Uterus (tissue), 4 donors: ENCODE measurements at places on chromosomes 7 and 10.

DNA sequence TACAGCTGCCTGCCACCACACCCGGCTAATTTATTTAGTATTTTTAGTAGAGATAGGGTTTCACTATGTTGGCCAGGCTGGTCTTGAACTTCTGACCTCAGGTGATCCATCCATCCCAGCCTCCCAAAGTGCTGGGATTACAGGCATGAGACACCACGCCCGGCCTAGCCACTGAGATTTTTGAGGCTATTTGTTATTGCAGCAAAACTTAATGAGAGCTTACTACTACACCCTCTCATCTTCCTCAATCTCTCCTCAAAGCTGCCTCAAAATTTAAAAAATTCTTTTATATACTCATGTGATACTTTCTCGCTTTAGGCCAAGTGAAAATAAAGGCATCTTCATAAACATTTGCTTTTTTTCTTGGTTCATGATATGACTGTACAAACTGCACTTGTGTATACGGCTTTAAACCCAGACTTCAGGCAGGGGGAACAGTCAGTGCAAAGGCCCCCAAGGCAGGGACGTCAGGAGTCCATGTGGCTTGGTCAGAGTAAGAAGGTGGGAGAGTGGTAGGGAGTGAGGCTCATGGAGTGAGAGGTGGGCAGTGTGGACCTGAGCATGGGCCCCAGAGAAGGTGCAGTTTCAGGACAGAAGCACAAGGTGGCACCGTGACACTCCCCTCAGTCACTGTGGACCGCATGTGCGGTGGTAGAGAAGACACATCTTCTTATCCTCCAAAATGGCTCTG is 55.5 kb downstream of the SYPL1 start:
- peak; percentile 79 for DNase-seq

DNA sequence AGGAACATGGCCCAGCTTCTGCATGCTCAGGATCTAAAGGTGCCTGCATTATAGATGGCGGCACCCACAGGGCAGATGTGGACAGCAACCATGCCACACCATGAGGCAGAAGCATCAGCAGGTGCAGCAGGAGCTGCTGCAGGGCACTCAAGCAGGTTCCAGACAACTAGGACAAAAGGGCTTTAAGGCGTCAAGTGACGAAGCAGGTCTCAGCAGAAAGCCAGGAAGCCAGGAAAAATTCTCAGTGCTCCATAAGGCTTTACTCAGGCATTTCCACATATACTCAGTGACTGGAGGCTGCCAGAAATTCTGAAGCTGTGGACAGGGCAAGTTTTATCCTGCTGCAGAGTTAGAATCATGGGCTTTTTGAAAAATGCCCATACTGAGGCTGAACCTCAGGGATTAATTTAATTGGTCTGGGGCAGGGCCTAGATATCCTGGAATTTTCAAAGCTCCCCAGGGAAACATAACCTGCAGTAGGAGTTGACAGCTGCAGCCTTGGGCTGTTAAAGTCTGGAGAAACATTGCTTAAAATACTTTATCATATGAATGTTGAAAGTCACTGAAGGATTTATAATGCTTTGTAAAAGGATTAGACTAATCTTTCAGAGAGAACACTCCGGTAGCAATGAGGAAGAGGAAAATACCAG is 68.1 kb upstream of the RNF148 start:
- no peak for DNase-seq

DNA sequence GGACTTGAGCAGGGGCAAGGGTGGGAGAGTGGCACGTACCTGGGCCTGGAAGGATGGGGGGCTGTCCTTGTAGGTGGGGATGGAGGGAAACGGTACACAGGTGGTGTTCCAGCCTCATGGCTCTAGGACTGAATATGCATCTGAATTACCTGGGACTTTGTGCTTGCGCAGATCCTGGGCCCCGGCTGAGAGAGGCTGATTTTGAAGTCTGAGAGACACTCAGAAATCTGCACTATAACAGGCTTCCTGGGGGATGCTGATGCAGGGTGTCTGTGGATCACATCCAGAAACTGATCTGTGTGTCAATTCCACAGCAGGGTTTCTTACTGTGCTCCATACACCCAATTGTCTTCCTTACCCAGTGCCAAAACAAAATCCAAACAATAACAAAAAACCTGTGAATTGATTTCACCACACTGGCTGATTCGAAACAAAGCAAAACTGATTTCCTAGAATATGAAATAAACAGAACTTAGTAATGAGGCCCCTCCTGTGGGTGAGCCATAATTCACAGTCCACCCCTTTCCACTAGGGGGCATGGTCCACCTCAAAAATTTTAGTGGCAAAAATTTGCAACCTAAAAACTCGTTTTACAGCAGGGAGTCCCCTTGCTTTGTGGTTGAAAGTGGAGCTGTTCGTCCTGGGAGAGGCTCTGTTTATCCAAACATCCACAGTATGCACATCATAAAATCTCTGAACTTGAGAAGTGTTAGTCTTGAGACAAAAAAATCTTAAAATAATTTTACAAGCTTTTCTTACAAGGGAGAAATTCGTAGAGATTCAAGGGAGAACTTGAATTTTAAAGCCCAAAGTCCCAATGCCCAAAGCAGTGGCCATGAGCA is 32.0 kb upstream of the PLEKHA1 start:
- DNase-seq: peak; percentile 44

GRCh38 chr7:92783260-92784201 is 52.8 kb downstream of the CDK6 start:
- no peak for DNase-seq

DNA sequence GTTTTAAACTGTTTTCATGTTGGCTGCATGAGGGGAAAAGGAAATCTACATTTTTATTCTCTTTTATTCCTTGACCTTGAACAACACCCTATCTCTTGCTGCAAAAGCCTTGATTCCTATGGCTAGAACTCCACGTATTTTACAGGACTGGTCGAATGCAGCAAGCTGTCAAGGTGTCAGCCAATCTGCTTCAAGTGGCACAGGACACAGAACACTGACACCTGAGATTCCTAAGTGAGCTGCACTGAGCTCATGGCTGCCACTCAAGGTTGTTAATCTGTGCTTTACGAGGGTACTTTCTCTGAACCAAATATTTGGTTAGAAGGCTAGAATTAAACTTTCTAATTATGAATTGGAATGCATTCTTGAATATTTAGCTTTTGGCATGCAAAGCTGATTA is 349.7 kb upstream of the COBL start:
- DNase-seq: no peak

DNA sequence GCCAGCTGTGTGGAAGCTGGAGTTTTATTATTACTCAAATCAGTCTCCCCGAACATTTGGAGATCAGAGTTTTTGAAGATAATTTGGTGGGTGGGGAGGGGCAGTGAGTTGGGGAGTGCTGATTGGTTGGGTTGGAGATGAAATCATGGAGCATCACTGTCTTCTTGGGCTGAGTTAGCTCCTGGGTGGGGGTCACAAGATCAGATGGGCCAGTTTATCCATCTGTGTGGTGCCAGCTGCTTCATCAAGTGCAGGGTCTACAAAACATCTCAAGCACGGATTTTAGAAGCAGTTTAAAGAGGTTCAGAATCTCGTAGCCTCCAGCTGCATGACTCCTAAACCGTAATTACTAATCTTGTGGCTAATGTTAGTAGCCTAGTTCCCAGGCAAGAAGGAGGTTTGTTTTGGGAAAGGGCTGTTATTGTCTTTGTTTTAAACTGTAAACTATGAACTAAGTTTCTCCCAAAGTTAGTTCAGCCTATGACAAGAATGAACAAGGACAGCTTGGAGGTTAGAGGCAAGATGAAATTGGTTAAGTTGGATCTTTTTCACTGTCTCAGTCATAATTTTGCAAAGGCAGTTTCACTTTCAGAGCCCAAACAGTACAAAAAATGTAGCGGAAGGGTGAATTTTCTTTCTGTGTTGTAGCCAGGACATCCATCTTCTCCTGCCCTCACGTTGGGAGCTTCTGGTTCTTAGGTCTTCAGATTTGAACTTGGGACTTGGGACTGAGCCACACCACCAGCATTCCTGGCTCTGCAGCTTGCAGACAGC is 43.1 kb downstream of the KLF6 start:
- no peak for DNase-seq

GRCh38 chr7:143013893-143014292 is 13.0 kb downstream of the OR9A2 start:
- DNase-seq: no peak
